ENCODE measurements at places on chromosomes 2 and 18. TPM values are rescaled to one million over a fixed set of nuclear protein-coding genes. Genes with fewer than 3 reads are reported as not detected.

The MREG gene
- polyA plus RNA-seq: 3.0 TPM

The AGXT gene
- 0.60 TPM for polyA plus RNA-seq

The TMEM169 gene
- polyA plus RNA-seq: 0.80 TPM

The KCNE4 gene
- 0.23 TPM for polyA plus RNA-seq

The LYPD6 gene
- polyA plus RNA-seq: 1.8 TPM

The ATP9B gene
- 6.5 TPM for polyA plus RNA-seq

The CFAP65 gene
- 0.10 TPM for polyA plus RNA-seq

The RPIA gene
- 38.3 TPM for polyA plus RNA-seq

The MEP1B gene
- 1.6 TPM for polyA plus RNA-seq

The MFSD2B gene
- polyA plus RNA-seq: not detected

The DPP10 gene
- 1.8 TPM for polyA plus RNA-seq

The VSNL1 gene
- polyA plus RNA-seq: 3.5 TPM

The EHD3 gene
- 0.60 TPM for polyA plus RNA-seq

The PDE6D gene
- 23.1 TPM for polyA plus RNA-seq

The DHX57 gene
- 1.6 TPM for polyA plus RNA-seq

The ATF2 gene
- 17.3 TPM for polyA plus RNA-seq

The RGPD3 gene
- polyA plus RNA-seq: not detected

The EIF2B4 gene
- 28.0 TPM for polyA plus RNA-seq

The LIMS3 gene
- 0.29 TPM for polyA plus RNA-seq

The FAP gene
- 2.2 TPM for polyA plus RNA-seq

The SOS1 gene
- polyA plus RNA-seq: 9.8 TPM

The ARHGEF4 gene
- 3.0 TPM for polyA plus RNA-seq

The TUBA3E gene
- polyA plus RNA-seq: not detected

The TXNDC2 gene
- not detected for polyA plus RNA-seq

The TMEM247 gene
- not detected for polyA plus RNA-seq

The HNMT gene
- polyA plus RNA-seq: 124 TPM

The NPPC gene
- 0.60 TPM for polyA plus RNA-seq

The DNAH7 gene
- polyA plus RNA-seq: 1.4 TPM

The GPR35 gene
- polyA plus RNA-seq: 33.0 TPM

The LDLRAD4 gene
- polyA plus RNA-seq: 2.5 TPM

The CHST9 gene
- 0.60 TPM for polyA plus RNA-seq

The ING5 gene
- polyA plus RNA-seq: 9.6 TPM

The C1GALT1C1L gene
- polyA plus RNA-seq: 0.50 TPM

The FEV gene
- polyA plus RNA-seq: 0.77 TPM

The OTOS gene
- polyA plus RNA-seq: not detected

The RUFY4 gene
- polyA plus RNA-seq: 0.73 TPM

The CHRNG gene
- not detected for polyA plus RNA-seq

The IL1R2 gene
- polyA plus RNA-seq: 21.6 TPM

The RASGRP3 gene
- 1.8 TPM for polyA plus RNA-seq

The PFN4 gene
- polyA plus RNA-seq: 0.12 TPM

The CTNNA2 gene
- not detected for polyA plus RNA-seq

The PASK gene
- 1.8 TPM for polyA plus RNA-seq

The C1QL2 gene
- polyA plus RNA-seq: not detected

The CFC1 gene
- polyA plus RNA-seq: not detected

The GALR1 gene
- not detected for polyA plus RNA-seq

The CYRIA gene
- 0.92 TPM for polyA plus RNA-seq

The IL1RN gene
- polyA plus RNA-seq: 19.9 TPM

The TYMS gene
- polyA plus RNA-seq: 17.3 TPM

The KCNG2 gene
- polyA plus RNA-seq: not detected

The LRRC30 gene
- not detected for polyA plus RNA-seq

The ITPRIPL1 gene
- 1.5 TPM for polyA plus RNA-seq

The SERPINB2 gene
- 1.4 TPM for polyA plus RNA-seq

The ERICH2 gene
- not detected for polyA plus RNA-seq

The CRYGC gene
- not detected for polyA plus RNA-seq

The PJVK gene
- not detected for polyA plus RNA-seq

The PRSS56 gene
- polyA plus RNA-seq: not detected
